ENCODE measurements at places on chromosomes 1 and 21. TPM values are rescaled to one million over a fixed set of nuclear protein-coding genes. Genes with fewer than 3 reads are reported as not detected.

- no peak for DNase-seq
Measured at GRCh38 chr1:244319283-244320132, 132.2 kb downstream of the ADSS2 start.

DNA sequence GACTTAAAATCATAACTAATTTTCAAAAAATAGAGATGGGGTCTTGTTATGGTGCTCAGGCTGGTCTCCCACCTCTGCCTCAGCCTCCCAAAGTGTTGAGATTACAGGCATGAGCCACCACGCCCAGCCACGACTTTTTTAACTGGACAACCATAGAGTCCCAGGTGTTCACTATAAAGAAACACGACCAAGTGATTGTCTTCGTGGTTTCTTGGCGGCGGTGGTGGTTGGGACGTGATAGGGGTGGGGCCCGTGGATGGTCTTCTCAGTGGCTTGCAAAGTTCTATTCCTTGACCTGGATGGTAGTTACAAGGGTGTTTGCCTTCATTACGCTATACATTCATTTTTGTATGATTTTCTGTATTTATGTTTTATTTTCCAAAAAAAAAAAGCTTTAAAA, 34.6 kb upstream of the COX20 start:
- no peak for DNase-seq

DNA sequence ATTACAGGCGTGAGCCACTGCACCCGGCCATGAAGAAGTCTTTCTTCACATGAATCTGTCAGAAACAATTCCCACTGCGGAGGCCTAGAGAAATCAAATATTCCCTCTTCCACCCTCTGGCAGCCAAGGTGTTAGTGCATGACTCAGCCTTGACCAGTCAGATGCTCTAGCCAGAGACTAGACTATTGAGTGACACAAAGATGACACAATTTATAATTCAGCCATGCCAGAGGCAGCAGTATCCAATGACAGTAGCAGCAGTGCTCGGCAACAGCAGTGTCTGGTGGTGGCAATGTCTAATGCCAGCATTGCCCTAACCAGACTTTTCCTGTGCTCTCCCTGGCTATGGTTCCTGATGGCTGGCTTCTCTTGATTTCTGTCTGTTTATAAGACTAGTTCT, 8.7 kb downstream of the CTXND2 start:
- no peak for DNase-seq

GRCh38 chr21:42530167-42530518, 16.5 kb downstream of the SLC37A1 start:
- DNase-seq = no peak

GRCh38 chr1:201471772-201472171, 2.8 kb upstream of the PHLDA3 start:
- peak; percentile 49 for DNase-seq

GRCh38 chr1:55380355-55380970, 165.3 kb upstream of the USP24 start:
- no peak for DNase-seq

DNA sequence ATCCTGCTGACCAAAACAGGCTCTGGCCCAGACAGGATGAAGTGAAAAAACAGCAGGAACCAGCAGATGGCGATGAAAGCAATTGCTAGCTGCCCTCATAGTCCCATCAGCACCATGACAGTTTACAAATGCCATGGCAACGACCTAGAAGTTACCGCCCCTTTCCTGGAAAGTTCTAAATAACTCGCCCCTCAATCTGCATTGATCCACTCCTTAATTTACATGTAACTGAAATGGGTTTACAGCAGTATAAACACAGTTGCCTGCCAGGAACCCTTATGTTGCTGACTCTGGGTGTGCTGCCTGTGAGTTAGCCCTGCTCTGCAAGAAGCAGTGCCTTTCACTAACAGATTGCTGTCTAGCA, 65.5 kb upstream of the CR1L start:
- DNase-seq = no peak

DNA sequence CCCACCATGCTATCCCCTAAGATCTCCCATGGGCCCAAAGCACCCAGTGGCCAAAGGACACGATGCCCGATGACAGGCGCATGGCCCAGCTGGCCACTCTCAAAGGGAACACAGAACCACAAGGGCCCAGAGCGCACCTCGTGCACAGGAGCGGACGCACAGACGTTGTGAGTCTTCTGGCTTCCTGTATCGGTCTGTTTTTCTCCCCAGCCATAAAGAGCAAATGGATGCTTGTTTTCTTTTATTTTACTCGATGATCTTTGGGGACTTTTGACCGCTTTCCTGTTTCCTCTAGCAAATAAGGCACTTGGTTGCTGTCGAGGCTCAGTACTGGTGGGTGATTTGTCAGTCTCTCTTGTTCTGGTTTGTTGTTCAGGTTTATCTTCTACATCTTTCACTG, 16.2 kb downstream of the CCSAP start:
- DNase-seq = no peak

GRCh38 chr1:66438501-66438900, 95.5 kb upstream of the SGIP1 start:
- no peak for DNase-seq

DNA sequence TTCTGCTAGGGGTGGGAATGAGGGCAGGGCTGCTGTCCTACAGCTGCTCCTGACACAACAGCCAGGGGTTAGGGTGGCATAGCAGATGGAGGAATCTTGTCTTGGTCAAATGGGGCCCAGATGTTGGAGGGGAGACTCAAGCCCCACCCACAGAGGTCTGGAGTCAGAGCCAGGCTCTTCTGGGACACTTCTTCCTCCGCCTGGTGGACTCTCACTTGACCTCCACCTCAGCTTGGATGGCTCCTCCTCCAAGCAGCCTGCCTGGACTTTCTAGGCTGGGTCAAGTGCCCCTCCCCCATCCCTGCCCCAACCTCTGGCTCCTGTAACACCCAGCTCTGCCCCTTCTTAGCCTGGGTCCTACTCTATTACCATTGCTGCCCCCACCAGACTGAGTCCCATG, 35.5 kb downstream of the EPHA2 start:
- no peak for DNase-seq

DNA sequence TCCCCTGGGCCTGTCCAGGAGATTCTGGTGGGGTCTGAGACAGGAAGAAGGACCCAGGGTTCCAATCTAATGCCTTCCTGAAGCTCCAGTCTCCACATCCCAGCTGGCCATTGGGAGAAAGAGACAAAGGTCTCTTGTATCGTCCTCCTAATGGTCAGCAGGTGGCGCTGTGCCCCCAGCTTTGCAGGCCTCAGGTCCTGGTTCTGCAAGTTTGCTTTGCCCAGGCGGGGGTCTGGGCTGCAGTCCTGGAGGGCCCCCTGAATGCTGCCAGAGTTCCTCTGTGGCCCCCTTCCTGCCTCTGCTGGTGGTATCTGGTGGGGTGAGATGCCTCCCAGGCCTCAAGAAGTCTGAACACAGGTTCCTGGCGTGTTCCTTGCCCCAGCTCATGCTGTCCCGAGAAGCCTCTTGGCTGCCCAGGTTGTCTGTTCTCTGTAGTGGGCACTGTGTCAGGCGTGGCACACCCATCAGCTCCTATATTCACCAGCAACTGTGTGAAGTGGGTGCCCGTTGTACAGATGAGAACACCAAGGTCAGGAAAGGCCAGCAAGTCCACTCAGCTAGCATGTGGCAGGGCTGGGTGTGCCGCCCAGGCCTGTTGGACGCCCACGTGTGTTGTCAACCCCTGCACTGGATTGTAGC, 33.8 kb upstream of the CSF3R start:
- peak; percentile 59 for DNase-seq

- no peak for DNase-seq
Measured at GRCh38 chr1:192534666-192535065, 40.9 kb upstream of the RGS1 start.

- DNase-seq = no peak
Measured at GRCh38 chr1:246786606-246787238, 62.5 kb downstream of the SCCPDH start.

DNA sequence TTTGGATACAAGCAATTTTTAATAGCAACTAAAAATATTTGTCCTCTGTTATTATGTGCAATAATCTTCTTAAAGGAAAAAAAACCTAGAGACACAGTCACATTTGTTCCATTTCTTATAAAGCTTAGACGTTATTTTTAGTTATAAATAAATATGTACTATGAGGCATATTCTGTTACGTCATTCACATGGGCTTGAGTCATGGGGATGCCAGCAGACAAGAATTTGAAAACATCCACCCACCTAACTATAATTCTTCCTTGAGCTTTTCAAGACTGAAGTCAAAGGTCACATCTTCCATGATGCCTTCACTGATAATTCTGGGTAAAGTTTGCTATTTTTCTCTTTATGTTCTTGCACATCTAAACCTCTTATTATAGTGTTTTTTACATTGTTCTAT, 268.8 kb downstream of the KCTD3 start:
- no peak for DNase-seq

- DNase-seq = peak; percentile 73
Measured at GRCh38 chr1:246492611-246493245, 14.4 kb downstream of the SMYD3 start.

- no peak for DNase-seq
Measured at GRCh38 chr1:28640766-28641165, 2.1 kb downstream of the TAF12 start.

DNA sequence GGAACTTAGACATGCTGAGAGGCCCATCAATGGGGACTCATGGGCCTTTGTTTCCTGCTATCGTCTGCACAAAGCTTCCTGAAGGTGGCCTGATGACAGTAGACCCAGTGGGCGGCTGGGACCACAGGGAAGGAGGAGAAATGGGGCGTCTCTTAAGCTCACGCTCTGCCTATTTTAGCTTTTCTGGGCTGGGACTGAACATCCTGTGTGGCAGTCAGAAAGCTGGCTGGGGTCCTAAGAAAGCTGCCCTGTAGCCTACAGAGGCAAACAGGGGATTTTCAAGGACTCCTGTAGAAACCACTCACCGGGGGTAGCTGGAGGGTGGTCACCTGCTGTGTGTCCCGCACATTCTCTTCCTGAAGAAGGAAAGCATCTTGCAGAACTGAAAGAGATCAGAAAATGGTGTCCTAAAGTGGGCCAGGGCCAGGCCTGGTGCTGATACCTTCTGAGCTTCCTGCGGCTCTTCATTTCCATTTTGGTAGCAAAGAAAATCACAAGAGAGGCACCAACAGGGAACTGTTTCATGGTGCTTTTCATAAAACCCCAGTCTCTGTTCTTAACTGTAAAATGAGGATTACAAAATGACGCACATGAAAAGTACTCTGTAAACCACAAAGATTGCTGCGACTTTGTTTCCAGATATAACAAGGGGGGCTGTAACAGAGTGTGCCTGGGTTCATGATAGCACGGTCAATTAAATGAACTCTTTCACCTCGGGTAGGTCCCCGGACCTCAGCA, 8.6 kb downstream of the ZNF496 start:
- DNase-seq = no peak

- no peak for DNase-seq
Measured at GRCh38 chr1:242847390-242847993, 323.0 kb upstream of the PLD5 start.

- DNase-seq = no peak
Measured at GRCh38 chr1:199995096-199995685, 32.3 kb upstream of the NR5A2 start.

DNA sequence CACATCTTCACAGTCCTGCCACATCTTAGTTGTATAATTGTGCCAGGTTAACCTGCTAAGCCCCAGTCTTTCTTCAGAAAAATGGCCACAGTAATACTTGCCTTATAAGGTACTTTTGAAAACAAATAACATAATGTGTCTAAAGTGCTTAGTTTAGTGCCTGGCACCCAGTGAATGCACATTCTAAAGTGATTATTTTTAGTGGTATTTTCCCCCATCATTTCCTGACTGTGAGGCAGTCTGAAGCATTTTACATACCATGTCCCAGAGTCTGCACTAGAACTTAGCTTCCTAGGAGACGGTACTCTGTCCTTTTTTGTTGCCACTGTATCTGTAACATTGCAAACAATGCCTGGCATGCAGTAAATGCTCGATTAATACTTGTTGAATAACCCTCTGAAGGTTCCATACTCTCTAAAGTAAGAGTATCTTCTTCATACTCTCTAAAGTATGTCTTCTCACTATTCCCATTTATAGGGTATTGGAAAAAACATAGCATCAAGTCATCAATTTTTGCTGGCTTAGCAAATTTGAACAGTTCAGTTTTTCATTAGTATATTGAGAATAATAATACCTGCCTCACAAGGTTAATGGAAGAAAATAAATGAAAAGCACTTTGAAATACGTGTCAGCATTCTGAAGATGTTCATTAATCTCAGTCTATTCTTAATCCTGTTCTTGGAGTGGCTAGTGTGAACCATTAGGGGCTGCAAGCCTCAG, 43.7 kb downstream of the FMO3 start:
- DNase-seq = no peak

- DNase-seq = peak; percentile 71
Measured at GRCh38 chr1:174974711-174975119, 25.0 kb upstream of the CACYBP start.

DNA sequence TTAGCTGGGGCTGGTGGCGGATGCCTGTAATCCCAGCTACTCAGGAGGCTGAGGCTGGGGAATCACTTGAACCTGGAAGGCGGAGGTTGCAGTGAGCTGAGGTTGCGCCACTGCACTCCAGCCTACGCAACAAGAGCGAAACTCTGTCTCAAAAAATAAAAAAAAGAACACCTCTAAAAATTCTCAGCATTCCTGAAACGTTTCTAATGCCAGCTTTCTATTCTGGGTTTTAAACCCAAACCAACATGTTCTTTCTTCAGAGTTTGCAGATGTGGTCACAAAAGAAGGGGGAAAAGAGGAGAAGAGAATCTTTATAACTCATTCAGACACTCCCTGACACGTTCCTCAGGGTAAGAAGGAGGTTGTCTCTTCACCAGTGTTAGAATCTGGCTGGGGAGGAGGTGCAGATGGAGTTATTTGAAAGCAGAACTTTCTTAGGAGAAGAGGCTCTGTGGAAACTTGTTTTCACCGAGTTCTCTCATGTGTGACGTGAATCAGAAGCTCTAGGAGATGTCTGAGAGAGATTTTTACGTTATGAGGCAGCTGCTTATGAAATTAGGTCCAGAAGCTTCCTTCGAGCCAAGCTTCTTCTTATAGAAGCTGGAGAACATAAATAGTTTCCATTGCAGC, 17.8 kb upstream of the CNR2 start:
- no peak for DNase-seq

GRCh38 chr1:179077396-179077795, 4.5 kb upstream of the TOR3A start:
- DNase-seq = no peak

- DNase-seq = no peak
Measured at GRCh38 chr1:111821121-111821745, 65.5 kb downstream of the DDX20 start.

- DNase-seq = peak; percentile 41
Measured at GRCh38 chr21:34202553-34203372, 129.4 kb downstream of the MRPS6 start.

- no peak for DNase-seq
Measured at GRCh38 chr1:85280636-85281035, 4.2 kb upstream of the BCL10 start.

The KLHDC8A gene
- total RNA-seq = not detected

The OR10K1 gene
- not detected for total RNA-seq

The AQP10 gene
- 0.27 TPM for total RNA-seq

The KCNJ10 gene
- not detected for total RNA-seq

The FLG2 gene
- total RNA-seq = not detected

The ZNF124 gene
- total RNA-seq = 7.3 TPM

The TIE1 gene
- total RNA-seq = 21.9 TPM

The HORMAD1 gene
- total RNA-seq = 0.37 TPM

The LRP8 gene
- total RNA-seq = 1.3 TPM

The ATP6V1G3 gene
- total RNA-seq = not detected

The C8B gene
- not detected for total RNA-seq

The MAP3K21 gene
- 0.50 TPM for total RNA-seq

The RAB4A gene
- 121 TPM for total RNA-seq

The B3GALT6 gene
- total RNA-seq = 7.5 TPM

Data from left ventricle myocardium superior (tissue), 1 donor.